ENCODE measurements at places on chromosomes 1 and 21.

DNA sequence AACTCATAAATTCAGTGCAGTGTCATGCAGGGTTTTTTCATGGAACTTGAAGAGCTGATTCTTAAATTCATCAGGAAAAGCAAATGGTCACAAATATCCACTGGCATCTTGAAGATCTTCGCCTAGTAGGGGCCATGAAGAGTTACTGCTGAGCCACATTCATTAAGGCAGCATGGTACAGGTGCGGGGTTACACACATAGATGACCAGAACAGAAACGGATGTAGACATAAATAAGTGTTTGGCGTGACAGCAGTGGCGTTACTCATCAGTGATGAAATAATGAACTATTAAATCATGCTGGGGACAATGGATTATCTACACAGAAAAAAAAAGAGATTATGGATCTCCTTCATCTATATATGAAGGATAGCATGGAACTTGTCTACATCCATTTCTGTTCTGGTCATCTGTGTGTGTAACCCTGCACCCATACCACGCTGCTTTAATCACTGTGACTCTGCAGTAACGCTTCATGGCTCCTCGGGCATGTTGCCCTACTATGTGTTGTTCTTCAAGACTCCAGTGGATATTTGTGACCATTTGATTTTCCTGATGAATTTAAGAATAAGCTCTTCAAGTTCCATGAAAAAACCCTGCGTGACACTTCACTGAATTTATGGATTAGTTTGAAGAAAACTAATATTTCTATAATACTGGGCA, 161.3 kb downstream of the GALNT2 start:
- DNase-seq: no peak

DNA sequence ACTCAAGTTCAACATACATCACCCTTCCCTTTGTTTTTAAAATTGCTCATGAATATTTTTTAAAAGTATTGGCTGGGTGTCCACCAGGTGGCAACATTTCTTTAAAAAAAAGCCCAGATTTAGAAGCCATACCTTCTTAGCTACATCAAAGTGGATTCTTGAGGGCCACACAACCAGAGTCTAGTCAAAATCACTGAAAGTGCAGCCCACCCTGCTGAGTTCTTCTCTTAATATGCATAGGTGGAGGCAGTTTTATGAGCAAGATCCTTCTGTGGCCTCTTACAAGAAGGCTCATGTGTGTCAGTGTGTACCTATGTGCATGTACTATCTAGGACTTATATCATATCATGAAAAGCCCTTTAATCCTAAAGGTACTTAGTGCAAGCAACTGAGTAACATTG, 16.9 kb upstream of the GNG12 start:
- DNase-seq: no peak

- no peak for DNase-seq
These were observed at the start of gene DENND2D for GRCh38 chr1:111199881-111200801. Gene DENND2D, minus strand, starts transcription at chr1:111200646. Its CDS starts 187 bp downstream, at chr1:111200459.

DNA sequence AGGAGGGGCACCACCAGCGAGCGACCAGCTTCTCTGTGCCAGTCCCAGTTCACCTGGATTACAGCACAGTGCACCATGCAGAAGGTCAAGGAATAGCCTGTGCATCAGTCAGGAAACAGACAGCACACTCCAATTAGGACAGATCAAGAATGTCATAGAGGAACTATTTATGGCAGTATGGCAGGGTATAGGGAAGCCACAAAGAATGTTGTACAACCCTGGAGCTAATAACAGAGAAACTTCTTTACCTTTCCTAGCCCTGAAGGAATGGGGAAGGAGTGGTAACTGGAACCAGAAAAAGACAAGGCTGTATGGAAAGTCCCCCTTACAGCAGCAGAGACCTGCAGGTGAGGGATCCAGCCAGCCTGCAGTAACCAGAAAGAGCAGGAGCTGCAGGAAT, 87.8 kb upstream of the USP24 start:
- no peak for DNase-seq

- no peak for DNase-seq
These were observed 13.5 kb downstream of the MAP3K21 start for GRCh38 chr1:233340966-233341516.

Measured in activated CD8-positive, alpha-beta memory T cell treated with anti-CD3 and anti-CD28 coated beads for 1 hour (primary cell).